ENCODE measurements at places on chromosomes 12 and 14. TPM values are rescaled to one million over a fixed set of nuclear protein-coding genes. Genes with fewer than 3 reads are reported as not detected.

- no peaks in the 10 kb centered on the region for H3K4me1 ChIP-seq
- no peak overlapping the region for H3K27ac ChIP-seq
- no peaks in the 10 kb centered on the region for H3K27me3 ChIP-seq
- no peaks in the 10 kb centered on the region for H3K36me3 ChIP-seq
- DNase-seq: no peak
Measured at GRCh38 chr12:130614530-130614905, 101.6 kb downstream of the RIMBP2 start.

DNA sequence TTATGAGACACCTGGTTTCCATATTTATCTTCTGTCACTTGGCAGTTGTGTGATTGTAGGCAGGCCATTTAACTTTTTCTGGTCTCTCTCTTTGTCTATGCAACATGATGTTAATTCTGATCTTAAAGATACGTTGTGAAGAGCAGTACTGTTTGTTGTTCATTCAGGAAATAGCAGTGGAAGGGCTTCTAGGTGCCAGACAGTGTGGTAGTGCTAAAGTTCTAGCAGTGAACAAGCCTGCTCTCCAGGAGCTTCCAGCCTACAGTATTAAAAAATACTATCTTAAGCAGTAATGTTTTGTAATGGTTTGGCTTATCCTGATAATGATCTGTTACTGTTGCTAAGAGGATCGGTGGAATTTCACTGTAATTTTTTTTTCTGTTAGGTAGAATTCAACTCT is 15.2 kb downstream of the NAA30 start:
- no peak for DNase-seq
- H3K36me3 ChIP-seq: peaks cover 8% of the 10 kb centered on the region
- H3K27me3 ChIP-seq: no peaks in the 10 kb centered on the region
- H3K4me3 ChIP-seq: no peak overlapping the region

- no peak for DNase-seq
- H3K27ac ChIP-seq: no peak overlapping the region
- H3K4me1 ChIP-seq: no peaks in the 10 kb centered on the region
- H3K36me3 ChIP-seq: no peaks in the 10 kb centered on the region
- no peak overlapping the region for H3K4me3 ChIP-seq
Measured at GRCh38 chr12:121649819-121650353, 19.6 kb downstream of the MORN3 start.

ALDH1L2 gene
- 6.7 TPM for total RNA-seq

SLC10A1 gene
- not detected for total RNA-seq

CCDC38 gene
- total RNA-seq: not detected

HCAR1 gene
- 34.0 TPM for total RNA-seq
